ENCODE measurements at places on chromosomes 11 and 22.

GRCh38 chr11:42225664-42226063 is 766.2 kb upstream of the LRRC4C start:
- no peak for DNase-seq

DNA sequence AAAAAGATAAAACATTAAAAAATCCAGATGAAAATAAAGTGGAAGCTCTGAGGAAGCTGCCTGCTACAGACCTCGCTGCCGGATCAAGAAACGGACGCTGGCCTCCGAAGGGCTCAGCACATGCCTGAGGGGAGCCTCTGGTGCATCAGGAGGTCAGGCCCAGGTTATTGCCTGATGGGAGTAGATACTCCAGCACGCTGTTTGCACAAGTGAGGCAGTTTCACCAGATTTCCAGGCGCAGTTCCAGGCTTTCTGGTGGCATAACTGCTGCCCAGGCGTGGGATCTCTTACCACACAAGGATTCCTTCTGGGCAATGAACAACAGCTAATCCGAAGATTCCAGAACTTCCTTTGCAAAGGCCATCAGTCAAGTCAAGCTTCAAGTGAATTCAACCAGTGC is 154.2 kb downstream of the MPPED1 start:
- DNase-seq = no peak

DNA sequence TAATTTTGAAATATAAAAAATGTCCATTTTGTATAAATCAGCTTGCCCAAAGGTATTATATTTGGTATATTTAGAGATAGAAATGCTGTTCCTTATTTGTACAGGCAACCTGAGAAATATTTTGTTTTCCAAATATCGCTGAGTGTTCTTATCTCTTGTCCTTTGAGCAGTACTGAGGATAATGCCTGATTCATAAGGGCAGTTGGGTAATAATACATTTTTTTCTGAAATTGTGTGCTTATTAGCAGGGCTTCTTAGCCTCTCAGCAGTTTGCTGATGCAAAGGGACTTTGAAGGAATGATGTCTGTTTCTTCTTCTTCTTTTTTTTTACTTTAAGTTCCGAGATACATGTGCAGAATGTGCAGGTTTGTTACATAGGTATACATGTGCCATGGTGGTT is 69.1 kb downstream of the LDLRAD3 start:
- DNase-seq = no peak

- no peak for DNase-seq
Measured at GRCh38 chr22:46203601-46203980, 46.5 kb downstream of the CDPF1 start.

DNA sequence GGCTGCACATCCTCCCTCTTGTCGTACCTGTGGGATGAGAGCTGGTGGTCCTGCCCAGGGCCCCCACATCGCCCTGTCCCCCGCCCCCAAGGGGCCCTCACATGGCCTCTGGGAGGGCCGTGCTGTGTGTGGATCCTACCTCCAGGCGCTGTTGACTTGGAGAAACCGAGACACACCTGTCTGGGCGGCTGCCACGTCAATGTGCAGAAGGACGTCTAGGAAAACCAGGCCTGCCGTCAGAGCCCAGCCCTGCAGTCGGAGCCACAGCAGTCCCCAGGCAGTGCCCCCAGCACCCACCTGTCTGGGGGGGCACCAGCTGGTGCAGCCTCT is 14.2 kb downstream of the ALG12 start:
- no peak for DNase-seq

DNA sequence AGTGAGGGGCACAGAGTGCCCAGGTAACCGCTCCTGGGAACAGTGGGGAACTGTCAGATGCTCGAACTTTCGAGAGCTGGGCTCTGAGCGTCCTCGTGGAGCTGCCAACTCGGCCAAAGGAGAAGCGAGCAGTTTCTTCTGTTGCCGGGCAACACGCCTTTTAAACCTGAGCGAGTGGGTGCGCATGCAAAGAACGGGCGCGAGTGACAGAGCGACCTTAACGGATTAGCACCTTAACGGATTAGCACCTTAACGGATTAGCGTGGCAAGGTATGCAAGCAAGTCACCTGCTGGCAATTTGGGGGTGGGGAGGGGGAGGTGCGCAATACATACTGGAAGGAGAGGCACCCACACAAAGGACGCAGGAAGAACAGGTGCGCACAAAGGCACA is 61.8 kb upstream of the PRODH start:
- DNase-seq = no peak

- no peak for DNase-seq
Measured at GRCh38 chr11:35907648-35908431, 36.0 kb upstream of the LDLRAD3 start.

- DNase-seq = no peak
Measured at GRCh38 chr11:118051611-118052461, 25.0 kb upstream of the TMPRSS4 start.

GRCh38 chr11:131687291-131688047 is 317.1 kb downstream of the NTM start:
- no peak for DNase-seq

DNA sequence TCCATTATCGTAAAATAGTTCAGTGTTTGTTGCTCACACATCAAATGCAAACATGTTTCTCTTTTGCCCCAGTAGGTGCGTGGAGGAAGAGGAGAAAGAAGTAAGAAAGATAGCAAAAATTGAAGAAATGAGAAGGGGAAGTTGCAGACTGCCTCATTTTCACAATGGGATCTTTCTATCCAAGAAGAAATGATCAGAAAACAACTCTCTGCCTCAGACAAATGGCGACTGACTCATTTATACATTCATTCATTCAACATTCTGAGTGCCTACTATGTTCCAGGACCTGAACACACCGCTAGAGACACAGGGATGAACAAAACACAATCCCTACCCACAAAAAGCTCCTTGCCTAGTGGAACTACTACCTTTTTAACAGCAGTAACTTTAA is 367 bp downstream of the HPS5 start:
- DNase-seq = no peak

DNA sequence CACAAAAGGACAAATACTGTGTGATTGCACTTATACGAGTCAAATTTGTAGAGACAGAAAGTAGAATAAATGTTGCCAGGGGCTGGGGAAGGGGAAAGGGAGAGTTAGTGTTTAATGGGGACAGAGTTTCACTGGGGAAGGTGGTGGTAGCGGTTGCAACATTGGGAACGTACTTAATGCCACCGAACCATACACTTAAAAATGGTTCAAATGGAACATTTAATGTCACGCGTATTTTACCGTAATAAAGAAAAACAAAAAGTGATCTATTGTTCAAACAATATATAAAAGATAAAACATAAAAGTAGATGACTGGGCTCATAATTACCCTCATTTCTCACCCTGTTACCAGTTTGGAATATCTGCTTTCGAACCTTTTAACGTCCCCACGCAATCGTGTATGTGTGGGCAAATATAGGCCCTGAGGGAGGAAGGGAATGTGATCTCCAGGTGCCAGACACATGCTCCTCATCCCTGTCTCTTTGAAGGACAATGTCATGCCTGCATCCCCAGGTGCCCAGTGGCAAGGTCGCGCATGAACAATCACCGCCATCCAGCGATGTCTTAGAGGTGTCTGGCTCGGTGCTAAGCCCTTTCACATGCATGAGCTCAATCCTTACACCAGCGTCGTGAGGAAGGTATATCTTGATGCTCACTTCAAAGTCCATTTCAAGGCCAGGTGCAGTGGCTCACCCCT is 35.3 kb downstream of the LIF start:
- no peak for DNase-seq

GRCh38 chr11:76783294-76783895 is at the start of gene TSKU:
Gene TSKU, plus strand, starts transcription at chr11:76783356. Its CDS starts 12,261 bp downstream, at chr11:76795617.
- no peak for DNase-seq

- DNase-seq = no peak
Measured at GRCh38 chr22:47049078-47049624, 286.7 kb downstream of the TBC1D22A start.

DNA sequence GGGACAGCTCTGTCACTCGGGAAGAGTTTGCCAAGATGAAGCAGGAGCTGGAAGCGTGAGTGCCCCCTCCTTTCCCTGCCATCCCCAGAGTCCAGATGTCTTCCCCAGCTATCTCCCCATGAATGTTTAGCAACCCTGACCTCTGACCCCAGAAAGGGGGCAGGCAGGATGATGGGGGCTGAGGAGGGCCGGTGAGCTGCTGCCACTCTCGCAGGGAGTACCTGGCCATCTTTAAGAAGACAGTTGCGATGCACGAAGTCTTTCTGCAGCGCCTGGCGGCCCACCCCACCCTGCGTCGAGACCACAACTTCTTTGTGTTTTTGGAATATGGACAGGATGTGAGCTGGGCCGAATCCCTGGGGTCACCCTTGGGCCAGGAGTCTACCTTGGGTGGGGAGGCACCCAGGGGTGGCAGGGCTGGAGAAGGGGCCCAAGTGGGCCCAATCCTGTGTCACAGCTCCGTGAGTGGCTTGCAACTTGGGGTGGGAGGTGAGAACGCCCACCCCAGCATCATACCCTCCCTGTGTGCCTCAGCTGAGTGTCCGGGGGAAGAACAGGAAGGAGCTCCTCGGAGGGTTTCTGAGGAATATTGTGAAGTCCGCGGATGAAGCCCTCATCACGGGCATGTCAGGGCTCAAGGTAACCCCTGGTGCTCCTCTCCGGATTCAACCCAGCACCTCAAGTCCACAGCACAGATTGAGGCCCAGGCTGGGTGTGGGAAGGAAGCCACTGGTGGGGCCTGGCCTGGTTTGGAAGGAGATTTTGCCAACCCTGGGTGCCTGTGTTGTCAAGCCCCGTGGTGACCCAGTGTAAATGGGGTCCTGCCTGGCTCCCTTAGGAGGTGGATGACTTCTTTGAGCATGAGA is 7.5 kb downstream of the CFL1 start:
- no peak for DNase-seq

DNA sequence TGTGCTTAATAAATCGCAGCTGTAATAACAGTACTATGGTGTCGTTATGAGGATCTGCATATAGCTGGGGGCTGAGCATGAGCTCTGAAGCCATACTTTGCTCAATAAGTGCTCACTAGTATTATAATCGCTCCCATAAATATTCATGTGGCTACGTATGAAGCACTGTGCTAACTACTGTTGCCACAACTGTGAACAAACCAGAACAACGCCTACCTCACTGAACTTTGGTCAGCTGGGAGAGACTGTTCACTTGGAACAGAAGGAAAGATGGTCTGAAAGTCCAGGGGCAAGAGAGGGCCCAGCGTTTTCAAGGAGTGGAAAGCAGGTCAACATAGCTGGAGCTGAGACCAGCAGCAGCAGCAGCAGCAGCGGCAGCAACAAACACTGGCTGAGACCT is 141.6 kb downstream of the EFCAB6 start:
- DNase-seq = no peak

GRCh38 chr11:118979434-118979833 is 7.9 kb downstream of the FOXR1 start:
- peak; percentile 66 for DNase-seq

GRCh38 chr11:123357990-123358827 is 71.9 kb upstream of the GRAMD1B start:
- no peak for DNase-seq

- DNase-seq = no peak
Measured at GRCh38 chr22:39474351-39475111, 17.7 kb downstream of the MGAT3 start.

- no peak for DNase-seq
Measured at GRCh38 chr11:44452827-44453572, 112.5 kb upstream of the CD82 start.

- DNase-seq = no peak
Measured at GRCh38 chr22:37616201-37617083, 7.8 kb downstream of the GGA1 start.

DNA sequence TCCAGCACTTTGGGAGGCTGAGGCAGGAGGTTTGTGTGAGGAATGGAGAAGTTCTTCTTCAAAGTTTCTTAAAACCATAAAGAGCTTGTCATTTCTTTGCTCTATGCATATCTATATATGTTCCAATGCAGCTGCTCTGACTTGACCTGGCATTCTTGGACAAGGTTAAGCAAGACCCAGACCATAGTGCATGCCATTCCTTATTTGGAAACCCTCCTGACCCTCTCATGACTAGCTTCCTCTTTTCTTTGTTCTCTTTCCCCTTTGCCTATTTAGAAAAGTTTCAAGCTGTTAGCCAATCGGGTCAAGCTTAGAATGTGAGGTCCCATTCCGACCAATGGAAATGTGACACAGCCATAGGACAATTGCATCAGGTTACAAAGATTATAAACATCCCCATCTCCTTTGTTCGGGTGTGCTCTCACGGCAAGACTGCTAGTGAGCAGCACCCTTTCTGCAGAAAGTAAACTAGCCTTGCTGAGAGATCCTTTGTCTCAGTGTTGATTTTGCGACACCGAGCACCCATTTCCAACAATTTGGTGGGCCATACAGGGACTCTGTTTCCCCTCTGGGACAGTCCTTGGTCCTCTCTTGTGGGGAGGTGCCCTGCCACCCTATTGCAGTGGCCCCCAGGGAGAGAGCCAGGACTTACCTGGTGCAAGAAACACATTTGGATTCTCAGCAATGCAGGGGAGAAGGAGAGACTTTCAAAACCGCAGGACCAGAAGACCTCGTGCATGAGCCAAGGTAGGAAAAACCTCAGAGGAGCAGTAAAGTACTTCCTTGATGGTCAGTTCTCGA is 39.9 kb upstream of the ANO1 start:
- DNase-seq = no peak

DNA sequence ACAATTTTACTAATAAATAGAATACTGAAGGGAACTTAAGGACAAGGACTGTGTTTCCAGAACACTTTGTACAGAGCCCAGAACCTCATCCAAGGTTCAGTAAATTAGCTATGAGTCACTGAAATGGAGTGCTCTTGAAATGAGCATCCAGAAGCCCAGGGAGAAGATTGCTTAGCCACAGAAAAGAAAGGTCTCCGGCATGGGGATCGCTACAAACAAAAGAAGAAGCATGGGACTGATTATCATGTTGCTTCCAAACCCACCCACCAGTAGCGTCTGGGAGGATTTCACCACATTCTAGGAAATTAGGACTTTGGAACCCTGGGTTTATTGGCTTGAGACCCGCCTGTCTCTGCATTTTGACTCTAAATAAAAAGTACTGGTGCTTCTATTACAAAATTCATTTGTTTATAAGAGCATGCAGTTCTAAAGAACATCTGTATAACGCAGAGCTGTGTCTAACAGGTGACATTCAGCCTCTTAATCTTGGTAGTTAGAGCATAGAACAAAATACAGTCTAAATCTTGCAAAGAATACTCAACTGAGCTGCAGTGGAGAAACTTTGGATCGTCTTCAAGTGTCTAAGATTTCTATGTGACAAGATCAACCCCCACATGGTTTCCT is 35.9 kb upstream of the SESN3 start:
- no peak for DNase-seq

- DNase-seq = no peak
Measured at GRCh38 chr11:126345283-126345682, 10.2 kb upstream of the ST3GAL4 start.

- no peak for DNase-seq
Measured at GRCh38 chr11:45669146-45669545, 3.7 kb upstream of the CHST1 start.

GRCh38 chr11:130042093-130042591 is 27.6 kb upstream of the APLP2 start:
- no peak for DNase-seq

DNA sequence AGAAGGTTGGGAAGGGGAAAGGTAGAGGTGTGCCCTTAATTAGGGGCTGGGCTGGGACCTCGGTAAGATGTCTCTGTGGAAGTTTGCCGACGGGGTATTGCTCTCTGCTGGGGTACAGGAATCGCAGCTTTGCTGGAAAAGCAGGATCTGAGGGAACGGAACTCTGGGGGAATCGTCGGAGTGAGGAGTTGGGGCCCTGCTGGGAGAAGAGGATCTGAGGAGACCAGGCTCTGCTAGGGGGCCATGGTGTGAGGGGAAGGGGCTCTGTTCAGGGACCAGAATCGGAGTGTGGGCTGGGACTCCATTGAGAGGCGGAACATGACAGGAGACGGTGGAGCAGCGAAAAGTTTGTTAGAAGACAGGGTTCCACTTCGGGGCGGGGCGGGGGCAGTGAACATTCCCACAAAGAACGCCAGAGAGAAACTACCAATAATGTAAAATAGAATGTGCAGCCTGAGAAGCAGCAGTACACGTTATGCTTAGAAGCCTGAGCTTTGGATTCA is 456 bp downstream of the AAMDC start:
- peak; percentile 32 for DNase-seq
